Effector CD4-positive, alpha-beta T cell (primary cell): ENCODE measurements at places on chromosomes 3 and 15.

DNA sequence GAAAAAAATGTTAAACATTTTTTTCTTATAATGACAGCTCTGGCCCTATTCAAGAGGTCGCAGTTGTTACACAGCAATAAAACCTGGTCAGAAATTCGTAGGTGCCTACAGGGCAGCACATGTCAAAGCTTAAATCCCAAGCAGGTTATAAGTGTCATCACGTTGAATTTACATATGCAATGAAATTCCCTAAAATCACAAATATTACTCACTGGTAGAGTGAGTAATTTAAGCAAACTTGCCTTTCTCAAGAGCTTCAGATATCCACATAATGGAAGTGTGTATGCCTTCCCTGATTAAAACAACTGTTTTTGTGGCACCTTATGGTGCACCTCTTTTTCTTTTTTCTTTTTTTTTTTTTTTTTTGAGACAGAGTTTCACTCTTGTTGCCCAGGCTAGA, 90.7 kb upstream of the FNDC3B start:
- DNase-seq, result no peak

- DNase-seq, result no peak
Observed at GRCh38 chr3:33803894-33804526, 5.6 kb downstream of the PDCD6IP start.

DNA sequence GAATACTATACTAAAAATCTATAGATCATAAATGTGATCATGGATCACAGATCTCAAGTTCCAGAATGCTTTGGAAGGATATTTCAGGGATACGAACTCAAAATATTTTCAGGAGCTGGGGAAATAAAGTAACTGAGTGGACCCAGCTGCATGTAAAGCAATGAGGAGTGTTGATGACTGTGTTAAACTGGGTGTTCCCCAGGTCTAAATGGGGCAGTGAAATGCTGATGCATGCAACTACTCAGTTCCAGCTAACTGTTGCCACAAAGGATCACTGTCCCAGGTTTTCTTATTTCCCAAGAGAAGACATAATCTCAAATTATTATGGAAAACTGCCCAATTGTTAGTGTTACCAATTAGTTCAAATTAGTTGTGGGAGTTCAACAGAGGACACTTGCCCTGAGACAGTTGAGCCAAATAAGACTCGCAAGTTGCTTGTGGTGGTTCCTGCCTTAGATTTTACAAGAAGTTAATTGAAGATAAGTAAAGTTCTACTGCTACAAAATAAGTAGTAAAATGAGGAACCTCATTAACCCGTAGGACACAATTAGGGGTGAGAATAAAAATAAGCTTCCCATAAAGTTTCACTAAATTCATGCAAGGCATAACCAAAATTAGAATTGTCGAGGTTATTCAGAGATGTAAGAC, 66.3 kb upstream of the IL12A start:
- DNase-seq, result no peak

- no peak for DNase-seq
Observed at GRCh38 chr3:66140743-66141372, 79.9 kb upstream of the SLC25A26 start.

- DNase-seq, result no peak
Observed at GRCh38 chr3:152496286-152496685, 227.6 kb downstream of the MBNL1 start.

DNA sequence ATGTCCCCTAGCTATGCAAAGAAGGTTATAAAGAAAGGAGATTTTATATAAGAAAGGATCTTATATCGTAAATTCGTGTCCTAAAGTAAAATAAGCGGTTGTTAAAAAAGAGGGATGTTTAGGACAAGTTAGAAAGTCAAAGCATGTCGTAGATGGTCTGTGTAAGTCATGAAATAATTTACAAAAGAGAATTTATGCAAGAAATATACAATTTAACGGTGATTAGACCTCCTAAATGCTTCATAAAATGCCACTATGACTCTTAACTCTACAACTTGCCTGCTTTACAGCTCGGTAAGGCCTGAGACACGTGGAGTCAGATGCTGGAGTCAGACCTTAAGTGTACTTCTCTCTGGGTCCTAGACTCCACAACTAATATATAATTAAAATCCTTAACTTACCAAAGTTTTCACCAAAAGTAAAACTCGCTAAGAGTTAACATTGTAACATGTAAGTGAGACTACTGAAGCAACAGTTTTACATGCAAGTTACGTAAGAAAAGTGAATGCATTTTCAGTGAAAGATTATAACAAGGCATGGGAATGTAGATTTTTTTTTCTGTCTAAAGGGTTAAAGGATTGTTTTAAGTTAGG, 13.3 kb upstream of the SRPRB start:
- no peak for DNase-seq

DNA sequence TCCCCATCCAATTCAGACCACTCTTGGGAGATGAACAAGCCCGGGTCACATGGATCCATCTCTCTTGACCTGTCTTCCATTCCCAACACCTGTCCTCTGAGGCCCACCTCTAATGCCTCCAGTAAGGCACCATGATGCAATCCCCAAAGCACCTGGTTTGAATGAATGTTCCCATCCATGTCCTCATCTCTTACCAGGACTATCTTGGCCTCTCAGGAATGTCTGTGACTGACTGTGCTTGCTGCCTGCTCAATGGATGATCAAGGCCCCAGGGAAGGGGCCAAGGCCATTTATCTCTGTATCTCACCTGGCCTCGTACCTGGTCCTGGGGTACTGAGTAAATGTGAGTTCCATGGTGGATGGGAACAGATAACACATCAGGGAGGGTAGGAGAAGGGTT, 49.7 kb downstream of the SLCO2A1 start:
- no peak for DNase-seq

DNA sequence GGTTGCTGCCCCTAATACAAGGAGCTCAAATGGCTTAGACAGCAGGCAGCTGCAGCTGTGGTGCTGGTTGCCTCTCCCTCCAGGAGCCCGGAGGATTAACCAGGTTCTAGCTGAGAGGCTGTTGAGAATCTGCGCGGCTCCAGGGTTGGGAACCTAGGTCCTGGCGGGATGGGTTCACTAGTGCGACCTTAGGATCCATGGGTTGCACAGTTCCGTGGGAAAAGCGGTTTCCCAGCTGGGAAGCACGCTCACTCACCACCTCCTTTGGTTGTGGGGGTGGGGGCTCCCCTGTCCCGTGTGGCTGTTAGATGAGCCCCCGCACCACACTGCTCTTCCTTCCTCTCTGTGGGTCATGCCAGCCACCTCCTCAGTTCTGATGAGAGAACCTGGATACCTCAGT, 375.1 kb upstream of the ARRDC4 start:
- DNase-seq, result no peak

DNA sequence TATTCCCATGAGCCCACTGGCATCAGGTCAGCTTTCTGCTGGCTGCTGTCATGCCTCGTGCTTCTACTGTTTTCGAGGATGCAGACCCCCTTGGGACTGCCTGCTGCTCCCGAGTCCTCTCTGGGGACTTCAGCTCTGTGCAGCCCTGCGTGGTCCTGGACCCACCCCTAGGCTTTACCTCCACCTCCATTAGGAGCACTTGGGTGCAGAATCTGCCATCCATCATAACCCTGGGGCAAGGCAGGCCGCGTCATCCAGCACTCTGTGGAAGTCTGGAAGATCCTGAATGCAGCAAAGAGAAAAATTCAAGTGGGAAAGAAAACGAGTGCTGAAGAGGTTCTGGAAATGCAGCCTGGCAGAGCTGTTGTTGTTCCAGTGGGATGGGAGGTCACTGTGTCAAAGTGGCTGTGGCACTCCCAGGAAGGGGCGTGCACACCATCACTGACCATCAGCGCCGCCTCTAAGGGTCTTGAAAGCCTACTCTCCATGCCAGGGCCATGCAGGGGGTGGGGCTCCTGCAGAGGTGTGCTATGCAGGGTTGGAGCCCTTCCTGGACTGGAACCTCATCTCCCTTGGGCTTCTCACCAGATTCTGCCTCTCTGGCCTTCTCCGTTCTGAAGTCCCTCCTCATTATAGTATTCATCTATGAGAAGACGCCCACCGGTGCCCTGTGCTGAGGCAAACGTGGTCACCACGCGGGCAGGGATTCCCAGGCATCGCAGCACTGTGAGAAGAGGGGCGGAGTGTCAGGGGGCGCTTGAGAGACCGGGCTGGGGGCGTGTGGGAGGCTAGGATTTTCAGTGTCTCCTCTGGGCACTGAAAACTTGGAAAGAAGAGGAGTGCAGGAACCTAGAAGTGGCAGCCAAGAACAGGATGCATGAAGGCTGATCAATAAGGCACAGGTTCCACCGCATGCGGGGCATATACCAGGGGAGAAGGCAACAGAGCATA, 12.5 kb downstream of the EPB42 start:
- DNase-seq, result no peak

DNA sequence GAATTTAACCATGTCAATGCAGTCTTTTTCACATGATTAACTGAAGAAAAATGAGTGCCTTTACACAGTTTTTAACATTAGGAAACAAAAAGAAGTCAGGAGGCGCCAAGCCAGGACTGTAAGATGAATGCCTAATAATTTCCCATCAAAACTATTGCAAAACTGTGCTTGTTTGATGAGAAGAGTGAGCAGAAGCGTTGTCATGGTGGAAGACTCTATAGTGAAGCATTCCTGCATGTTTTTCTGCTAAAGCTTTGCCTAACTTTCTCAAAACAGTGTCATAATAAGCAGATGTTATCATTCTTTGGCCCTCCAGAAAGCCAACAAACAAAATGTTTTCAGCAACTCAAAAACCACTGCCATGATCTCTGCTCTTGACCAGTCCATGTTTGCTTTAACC, 156.8 kb upstream of the CDIN1 start:
- DNase-seq, result no peak

DNA sequence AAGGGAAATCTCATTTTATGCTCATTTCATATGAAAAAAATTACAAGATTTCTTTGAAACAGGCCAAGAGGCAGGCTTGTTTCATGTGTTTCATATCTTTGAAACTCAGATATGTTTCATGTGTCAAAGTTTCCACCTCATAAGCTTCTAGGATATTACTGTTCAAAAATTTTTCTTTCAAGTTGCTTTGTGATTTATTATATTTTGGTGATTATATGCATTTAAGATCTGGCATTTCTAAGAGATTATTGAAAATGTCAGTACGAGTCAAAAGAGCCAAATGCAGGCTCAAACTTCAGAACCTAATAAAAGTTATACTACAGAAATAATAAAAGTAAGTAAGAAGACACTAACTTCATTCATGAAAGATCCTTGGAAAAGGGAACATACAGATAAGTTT, 590.1 kb downstream of the UNC13C start:
- no peak for DNase-seq

- no peak for DNase-seq
Observed at GRCh38 chr3:156948402-156949210, 122.5 kb downstream of the LEKR1 start.

DNA sequence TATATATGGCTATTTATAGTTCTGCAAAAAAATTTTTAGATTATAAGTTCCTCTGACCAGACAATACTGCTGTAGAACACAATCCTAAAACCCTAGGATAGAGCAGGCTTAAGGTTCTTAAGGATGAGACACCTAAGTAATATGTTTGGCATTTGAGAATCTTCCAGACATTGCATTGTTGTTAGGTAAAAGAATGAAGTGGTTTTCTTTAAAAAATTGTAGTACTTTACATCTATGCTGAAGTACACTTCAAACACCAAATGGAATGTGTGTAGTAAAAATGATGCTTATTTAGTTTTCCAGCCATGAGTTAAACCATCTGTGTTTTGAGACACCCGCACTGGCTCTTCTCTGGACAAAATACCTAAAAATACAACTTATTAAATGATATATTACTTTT, 857.7 kb downstream of the OTOL1 start:
- no peak for DNase-seq

GRCh38 chr3:111311709-111312235, 230.2 kb upstream of the CD96 start:
- DNase-seq, result no peak

GRCh38 chr3:166362698-166363097, 525.5 kb upstream of the BCHE start:
- DNase-seq, result no peak

DNA sequence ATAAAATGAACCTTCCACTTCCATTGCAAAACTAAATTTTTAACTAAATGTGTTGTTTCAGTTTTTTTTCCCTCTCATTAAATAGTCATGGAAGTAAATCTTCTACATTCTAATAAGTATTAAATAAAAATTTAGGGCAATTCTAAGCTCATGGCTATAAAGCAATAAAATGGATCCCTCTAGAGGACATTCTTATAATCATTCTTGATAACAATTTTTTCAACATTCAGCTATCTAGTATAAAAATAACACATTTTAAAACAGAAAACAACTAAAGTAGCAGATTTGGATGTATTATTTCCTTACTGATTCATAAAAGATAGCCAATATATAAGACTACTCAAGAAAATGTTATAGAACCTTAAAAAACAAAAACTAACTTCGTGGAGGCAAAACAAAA, 393.1 kb downstream of the PLOD2 start:
- DNase-seq, result no peak

DNA sequence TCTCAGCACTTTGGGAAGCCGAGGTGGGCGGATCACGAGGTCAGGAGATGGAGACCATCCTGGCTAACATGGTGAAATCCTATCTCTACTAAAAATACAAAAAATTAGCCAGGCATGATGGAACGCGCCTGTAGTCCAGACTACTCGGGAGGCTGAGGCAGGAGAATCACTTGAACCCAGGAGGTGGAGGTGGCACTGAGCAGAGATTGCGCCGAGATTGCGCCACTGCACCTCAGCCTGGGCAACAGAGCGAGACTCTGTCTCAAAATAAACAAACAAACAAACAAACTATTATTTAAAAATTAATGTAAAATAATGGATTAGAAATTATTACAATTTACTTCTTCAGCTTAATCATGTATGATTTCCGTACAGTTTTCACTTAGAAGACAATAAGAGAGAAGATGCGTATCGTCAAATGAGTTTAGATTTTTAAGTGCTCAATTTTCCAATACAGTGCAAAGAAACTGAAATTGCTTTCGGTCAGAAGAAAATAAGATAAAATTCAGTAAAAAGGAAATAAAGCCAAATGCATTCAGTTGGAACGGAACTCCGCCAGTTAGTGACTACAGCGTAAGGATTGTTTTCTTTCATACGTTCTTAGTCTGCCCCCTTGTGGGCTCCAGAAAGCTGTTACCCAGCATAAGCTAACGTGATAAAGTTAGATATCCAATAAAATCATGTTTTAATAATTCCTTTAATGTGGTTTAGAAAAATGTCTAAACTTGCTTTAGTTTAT, 24.8 kb downstream of the AADAC start:
- no peak for DNase-seq

DNA sequence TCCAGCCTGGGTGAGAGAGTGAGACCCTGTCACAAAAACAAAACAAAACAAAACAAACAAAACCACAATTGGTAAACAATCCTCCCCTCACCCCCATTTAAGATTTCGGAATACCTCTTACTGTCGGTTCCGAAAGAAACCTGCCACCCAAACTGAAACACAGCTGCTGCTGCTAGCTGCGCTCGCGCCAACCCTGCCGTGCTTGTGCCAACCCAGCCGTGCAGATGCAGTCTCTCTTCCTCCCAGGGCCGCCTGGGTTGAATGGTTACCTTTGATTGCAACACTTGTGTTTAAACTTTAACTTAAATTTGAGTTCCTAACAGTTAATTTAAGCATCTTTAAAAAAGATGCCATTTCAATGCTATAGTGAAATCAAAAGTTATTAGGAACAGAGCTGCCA, 28.5 kb upstream of the SPTBN5 start:
- no peak for DNase-seq

GRCh38 chr3:10511809-10512494, 6.6 kb upstream of the ATP2B2 start:
- no peak for DNase-seq
